ENCODE measurements at places on chromosomes 11 and 22. TPM values are rescaled to one million over a fixed set of nuclear protein-coding genes. Genes with fewer than 3 reads are reported as not detected.

Gene KRTAP5-1
- total RNA-seq = not detected

Gene RTN4RL2
- 0.64 TPM for total RNA-seq

Gene SOX6
- total RNA-seq = 1.6 TPM

Gene AGBL2
- total RNA-seq = not detected

Gene VSIG2
- total RNA-seq = not detected

Gene TRIM49B
- total RNA-seq = not detected

Gene CARD10
- total RNA-seq = 21.0 TPM

Gene PHETA2
- 41.5 TPM for total RNA-seq

Gene NELL1
- total RNA-seq = not detected

Gene APOBEC3A
- not detected for total RNA-seq
